Inflammatory macrophage (primary cell): ENCODE measurements at places on chromosomes 2 and 18.
A peak's percentile ranks its signal among the peaks of the same experiment; 100 is the strongest.

DNA sequence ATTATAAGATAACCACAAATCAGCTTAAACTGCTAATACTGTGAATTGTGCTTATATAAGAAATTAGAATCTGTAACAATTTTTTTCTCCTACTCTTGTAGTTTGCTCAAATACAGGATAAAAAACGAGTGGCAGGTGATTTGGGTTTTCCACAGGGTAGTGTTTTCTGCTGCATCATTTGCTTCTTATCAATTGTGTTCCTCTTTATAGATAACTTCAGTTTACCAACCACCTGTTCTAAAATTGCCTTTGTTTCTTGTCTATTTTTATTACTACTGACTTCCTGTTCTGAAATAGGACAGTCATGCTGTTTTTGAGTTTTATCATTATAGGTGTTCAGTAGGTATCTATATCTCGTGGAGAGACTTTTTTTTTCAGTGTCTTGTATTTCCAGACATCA is 56.9 kb downstream of the MFSD6 start:
- no peak for DNase-seq

DNA sequence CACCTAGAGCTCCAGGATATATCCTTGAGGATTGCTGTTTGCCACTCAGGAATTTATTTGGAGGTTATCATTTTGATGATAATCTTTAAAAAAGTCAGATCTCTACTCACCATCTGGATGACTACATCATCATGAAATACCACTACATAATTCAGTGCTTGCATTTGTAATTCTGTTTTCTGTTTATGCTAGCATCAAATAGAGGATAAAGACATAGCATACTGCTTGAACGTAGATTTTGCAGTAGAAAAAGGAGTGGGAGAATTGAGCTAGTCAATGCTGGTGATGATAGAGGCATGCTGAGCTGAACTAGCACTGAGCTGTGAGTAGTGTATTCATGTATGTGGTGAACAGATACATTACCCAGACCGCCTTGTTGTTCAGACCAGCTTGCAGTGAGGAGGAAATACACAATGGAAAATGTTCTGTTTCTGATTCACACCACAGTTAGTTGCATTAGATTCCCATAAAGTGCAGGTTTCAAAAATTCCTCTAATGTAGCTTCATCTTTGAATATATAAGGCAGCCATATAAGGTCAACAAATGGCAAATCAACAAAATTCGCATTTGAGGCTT is 68.8 kb upstream of the CDC42EP3 start:
- DNase-seq: no peak

GRCh38 chr2:27442920-27443282 is 720 bp downstream of the KRTCAP3 start:
- DNase-seq: no peak

DNA sequence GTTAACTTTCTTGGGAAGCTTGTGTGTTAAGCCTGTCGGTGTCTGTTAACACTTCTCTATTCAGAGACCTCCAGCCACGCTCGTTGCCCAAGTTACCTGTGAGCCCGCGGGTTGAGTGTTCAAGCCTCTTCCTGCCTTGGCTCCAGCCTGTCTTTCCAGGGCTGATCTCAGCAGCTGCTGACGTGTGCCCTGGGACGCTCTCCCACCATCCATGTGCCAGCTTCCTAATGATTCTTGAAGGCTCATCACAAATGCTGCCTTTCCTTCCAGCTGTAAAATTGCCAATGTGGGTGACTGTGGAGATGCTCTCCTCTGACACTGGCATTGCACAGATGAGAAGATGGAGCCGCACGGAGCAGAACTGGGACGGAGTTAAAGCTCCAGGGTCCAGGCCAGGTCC is 6.1 kb downstream of the RNF144A start:
- DNase-seq: no peak

DNA sequence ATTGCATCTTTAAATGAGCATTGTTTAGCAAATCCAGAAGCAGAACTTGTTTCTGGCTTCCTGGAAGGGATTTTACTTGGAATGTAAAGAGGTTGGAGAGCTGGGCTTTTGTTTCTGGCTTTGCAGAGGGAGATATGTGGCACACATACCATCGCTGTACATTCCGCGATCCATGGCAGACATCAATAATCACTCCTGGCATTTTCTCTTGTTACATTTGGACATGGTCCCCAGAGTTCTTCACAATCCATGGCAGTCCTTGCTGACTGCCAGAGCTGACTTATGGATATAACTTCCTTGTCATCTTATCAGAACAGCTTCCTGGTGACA is 445.6 kb upstream of the SPRED2 start:
- no peak for DNase-seq

DNA sequence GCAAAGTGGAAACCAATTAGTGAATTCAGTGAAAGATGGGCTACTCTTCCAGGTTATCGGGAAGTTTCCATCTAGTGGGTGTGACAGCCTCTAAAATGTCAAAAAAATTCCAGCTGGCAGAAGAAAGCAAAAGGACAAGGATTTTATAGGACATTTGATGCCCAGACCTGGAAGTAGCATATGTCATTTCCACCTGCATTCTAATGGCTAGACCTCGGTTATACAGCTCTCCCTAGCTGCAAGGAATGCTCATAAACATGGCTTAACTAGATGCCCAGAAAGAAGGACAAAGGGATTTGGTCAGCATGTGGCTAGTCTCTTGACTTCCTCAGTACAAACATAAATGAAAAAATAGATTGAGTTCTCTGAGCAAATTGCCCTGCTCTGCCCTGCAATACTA is 215.4 kb downstream of the NYAP2 start:
- no peak for DNase-seq

GRCh38 chr2:143121079-143121478 is 8.1 kb upstream of the ARHGAP15 start:
- DNase-seq: peak; percentile 14

GRCh38 chr2:191859681-191860080 is 12.8 kb upstream of the CAVIN2 start:
- DNase-seq: peak; percentile 14

DNA sequence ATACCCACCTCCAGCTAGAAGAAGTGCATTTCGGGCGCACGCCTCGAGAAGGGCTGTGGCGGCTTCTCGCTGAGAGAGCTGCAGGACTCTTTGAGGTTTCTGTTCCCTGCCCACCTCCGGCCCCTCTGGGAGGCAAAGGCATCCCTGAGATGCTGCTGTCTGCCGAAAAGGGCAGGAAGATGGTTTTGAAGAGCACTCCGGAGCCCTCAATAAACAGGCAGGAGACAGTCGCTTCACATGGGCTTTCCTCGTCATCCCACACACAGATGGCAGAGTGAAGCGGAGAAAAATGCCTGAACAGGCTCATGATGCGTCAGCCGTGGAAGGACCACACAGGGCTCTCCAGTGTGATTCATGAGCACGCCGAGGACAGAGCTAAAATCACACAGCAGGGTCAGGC is 25.4 kb upstream of the GLI2 start:
- DNase-seq: no peak

DNA sequence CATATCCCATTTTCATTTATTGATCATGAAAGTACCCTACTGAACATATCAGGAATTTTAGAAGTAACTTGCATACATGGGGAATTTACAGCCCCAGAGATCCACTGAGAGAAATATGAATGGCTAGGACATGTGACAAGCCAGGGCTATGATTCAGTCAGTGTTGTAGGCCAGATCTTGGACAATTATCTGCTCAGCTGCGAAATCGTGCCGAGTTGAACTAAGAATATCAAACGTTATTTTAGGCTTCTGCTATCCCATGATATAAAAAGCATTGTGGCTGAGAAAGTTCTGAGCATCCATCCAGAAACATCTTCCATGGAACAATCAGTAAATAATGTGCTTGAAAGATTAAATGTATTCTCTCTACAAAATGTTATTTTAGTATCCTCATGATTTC is 85.7 kb upstream of the UNC80 start:
- no peak for DNase-seq

GRCh38 chr2:9262671-9263171 is 56.1 kb downstream of the ASAP2 start:
- no peak for DNase-seq

- DNase-seq: peak; percentile 42
These were observed 64.9 kb downstream of the DNMT3A start for GRCh38 chr2:25276569-25277465.

DNA sequence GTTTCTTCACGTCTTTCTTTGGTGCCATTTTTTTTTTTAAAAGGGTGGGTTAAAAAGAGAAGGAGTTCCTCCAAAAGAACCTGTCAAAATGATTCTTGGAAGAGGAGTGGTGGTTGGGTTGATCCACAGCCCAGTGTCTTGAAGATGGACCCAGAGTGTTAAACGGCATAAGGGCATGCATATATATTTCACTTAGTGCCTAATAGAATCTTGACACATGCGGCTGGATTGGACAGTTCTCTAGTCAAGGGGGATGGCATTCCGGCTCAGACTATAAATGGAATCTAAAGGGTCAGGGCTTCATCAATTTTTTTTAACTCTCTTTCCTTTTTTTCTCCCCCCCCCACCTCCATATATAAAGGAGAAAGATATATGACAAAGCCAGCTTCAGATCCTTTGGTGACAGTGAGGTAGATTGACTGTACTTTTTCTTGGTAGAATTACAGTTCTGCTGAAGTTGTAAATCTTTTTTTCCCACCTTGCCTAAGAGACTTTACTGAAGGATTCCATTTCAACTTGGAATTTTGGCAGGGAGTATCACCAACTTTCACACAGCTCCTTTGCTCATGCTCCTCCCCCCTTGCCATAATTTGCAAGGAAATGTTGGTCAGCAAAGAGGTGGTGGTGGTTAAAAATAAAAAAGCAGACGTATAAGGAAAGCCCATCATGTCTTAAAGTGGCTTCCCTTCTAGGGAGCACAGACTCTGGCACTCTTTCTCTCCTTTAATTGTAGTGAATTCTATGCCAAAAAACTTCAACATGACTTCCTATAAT is at the start of gene MYL1:
MYL1 (minus strand) TSS at position 160 of the 774 bp plus-strand sequence; CDS start at position 28, 132 bp downstream.
- DNase-seq: no peak

- DNase-seq: no peak
These were observed 12.9 kb downstream of the IER3IP1 start for GRCh38 chr18:47163241-47163640.

DNA sequence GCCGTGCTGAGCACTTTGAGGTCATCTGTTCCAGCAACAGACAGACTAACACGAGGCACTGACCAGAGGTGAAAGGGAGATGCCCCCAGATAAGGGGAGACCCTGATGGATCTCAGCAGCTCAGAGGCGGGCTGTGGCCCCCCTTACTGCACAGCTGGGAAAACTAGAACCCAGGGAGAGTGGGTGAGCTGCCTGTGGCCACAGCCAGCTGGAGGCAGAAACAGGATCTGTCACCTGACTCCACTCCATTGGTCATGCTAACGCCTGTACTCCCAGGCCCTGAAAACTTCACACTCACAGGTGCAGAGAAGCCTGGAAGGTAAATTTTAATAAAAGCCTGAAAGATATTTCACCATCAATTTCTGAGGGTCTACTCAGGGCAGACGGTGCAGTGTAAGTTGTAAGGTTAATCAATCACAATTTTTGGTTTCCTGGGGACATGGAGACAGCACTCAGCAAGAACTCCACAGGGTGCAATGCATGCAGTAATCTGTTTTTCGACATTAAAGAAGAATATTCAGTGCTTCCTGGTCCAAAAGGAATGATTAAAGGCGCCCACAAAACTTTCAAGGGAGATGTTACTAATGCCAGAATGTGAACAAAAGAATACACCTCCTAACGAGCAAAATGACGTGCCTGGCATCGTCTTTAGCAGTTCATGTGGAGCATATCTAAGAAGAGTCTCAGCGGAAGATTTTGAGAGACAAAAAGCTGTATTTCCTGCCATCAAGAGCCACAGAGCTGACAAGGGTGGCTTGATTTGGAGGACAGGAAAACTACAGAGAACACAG is 173.4 kb downstream of the EIPR1 start:
- DNase-seq: no peak

- peak; percentile 84 for DNase-seq
These were observed at the start of gene AGPS for GRCh38 chr2:177392373-177393202. AGPS (plus strand) TSS chr2:177392773; CDS start chr2:177392790, 17 bp downstream.

- no peak for DNase-seq
These were observed 95.3 kb downstream of the MREG start for GRCh38 chr2:215917953-215918620.

DNA sequence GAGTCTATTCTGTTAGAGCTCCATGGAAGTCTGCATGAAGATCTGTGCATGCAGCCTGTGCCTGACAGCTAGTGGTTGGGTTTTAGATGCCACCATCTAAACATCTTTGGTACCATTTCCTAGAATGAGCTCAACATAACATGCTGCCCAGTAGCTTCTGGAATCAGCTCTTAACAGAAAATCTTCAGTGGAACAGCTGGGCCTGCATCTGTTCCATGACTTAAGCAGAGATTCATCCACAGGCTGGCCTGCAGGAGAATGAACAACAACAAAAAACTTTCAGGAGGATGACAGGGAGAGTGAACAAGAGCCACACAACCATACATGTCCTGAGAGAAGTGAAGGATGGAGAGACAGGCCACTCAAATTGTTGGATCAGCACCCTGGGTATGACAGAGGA is 316.6 kb downstream of the RDH14 start:
- DNase-seq: no peak

DNA sequence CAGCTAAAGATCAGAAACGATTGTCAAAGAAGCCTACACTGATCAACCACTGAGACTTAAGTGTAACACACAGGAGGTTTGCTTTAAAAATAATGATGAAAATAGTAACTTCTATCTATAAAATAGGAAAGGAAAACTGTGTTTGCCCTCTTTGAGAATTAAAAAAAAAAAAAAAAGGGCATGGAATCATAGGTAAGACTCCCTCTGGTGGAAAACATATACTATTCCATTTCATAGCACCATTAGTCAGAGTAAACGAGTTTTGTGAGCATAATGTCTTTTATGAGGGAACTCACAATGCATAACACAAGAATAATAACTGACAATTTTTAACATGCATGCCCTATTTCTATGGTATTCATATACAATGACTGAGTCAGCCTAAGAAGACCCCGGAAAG is 36.3 kb downstream of the SLC35F5 start:
- no peak for DNase-seq

DNA sequence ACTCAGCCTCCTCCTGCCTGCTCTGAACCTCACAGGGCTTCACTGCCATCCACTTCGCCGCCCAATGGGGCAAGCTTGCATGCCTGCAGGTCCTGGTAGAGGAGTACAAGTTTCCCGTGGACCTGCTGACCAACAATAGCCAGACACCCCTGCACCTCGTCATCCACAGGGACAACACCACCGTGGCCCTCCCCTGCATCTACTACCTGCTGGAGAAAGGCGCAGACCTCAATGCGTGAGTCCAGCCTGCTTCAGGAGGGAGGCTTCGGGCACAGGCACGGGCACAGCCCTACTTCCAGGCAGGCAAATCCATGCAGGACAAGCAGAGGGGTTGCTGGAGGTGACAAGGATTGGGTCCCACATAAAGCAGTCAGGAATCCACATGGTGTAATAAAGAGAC is 1.2 kb downstream of the ANKRD53 start:
- no peak for DNase-seq

DNA sequence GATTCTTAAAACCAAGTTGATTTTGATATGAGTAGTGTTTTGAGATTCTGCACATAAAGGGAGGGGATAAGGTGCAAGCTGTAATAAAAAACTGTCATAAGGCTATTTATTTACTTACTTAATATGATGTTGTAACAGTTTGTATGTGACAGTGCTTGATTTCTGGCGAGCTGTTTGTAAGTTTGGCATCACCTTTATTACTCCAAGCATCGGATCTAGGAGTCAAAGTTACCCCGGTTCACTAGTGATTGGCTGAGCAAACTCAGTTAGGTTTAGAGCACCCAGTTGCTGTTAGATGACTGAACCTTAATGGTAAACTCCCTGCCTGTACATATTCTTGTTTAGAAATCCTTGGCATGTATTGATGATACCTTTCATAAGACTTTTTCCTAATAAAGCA is 16.1 kb downstream of the ZCCHC2 start:
- no peak for DNase-seq
